ENCODE measurements at places on chromosomes 11 and 22. TPM values are rescaled to one million over a fixed set of nuclear protein-coding genes. Genes with fewer than 3 reads are reported as not detected.

Gene IGLL1
- total RNA-seq, result not detected

Gene PNPLA5
- total RNA-seq, result not detected

Gene OR6A2
- total RNA-seq, result not detected

Gene POU2AF3
- 1.2 TPM for total RNA-seq

Gene CRYAB
- 23.1 TPM for total RNA-seq

Gene NXPE2
- not detected for total RNA-seq

Gene MRGPRX3
- total RNA-seq, result not detected

Gene INS
- total RNA-seq, result not detected

Gene MYBPC3
- not detected for total RNA-seq

Gene SERPIND1
- not detected for total RNA-seq

Gene AIFM3
- total RNA-seq, result 3.1 TPM

Gene LMO2
- 0.36 TPM for total RNA-seq

Gene SCGB1A1
- total RNA-seq, result not detected

Gene SAA2
- total RNA-seq, result not detected

Gene OR52H1
- not detected for total RNA-seq

Gene DKK3
- total RNA-seq, result 19.3 TPM

Gene C11orf65
- 0.50 TPM for total RNA-seq

Gene SNX15
- 19.9 TPM for total RNA-seq

Gene TMEM151A
- total RNA-seq, result 1.9 TPM

Gene PTPMT1
- total RNA-seq, result 77.6 TPM

Gene DLG2
- 0.16 TPM for total RNA-seq

Gene NOX4
- total RNA-seq, result not detected

Gene SH3BP1
- 2.4 TPM for total RNA-seq

Gene YPEL4
- total RNA-seq, result 0.13 TPM

Gene MS4A15
- total RNA-seq, result not detected

Gene OR8D1
- total RNA-seq, result not detected

Gene RAPSN
- 0.43 TPM for total RNA-seq

Gene B3GAT1
- not detected for total RNA-seq

Gene GGTLC3
- not detected for total RNA-seq

Gene RBFOX2
- total RNA-seq, result 29.4 TPM

Gene FAT3
- total RNA-seq, result 0.53 TPM

Gene IL18BP
- total RNA-seq, result 4.4 TPM

Gene TRIM29
- 19.4 TPM for total RNA-seq
